Frontal cortex (tissue), 4 donors: ENCODE measurements at places on chromosomes 11 and 22. TPM values are rescaled to one million over a fixed set of nuclear protein-coding genes. Genes with fewer than 3 reads are reported as not detected.

Gene KCNQ1
- total RNA-seq, result under 0.01 TPM

Gene LRRC74B
- total RNA-seq, result under 0.01 TPM

Gene PHLDA2
- not detected for total RNA-seq

Gene OR5AS1
- not detected for total RNA-seq

Gene OR8G1
- total RNA-seq, result not detected

Gene CARD18
- total RNA-seq, result not detected

Gene PTGDR2
- 1.6 TPM for total RNA-seq

Gene CBX6
- 30.2 TPM for total RNA-seq

Gene PC
- 13.0 TPM for total RNA-seq

Gene MRGPRF
- 1.2 TPM for total RNA-seq

Gene TRIM6
- 0.41 TPM for total RNA-seq

- DNase-seq, result no peak
Observed at GRCh38 chr11:20634044-20634443, 34.6 kb downstream of the SLC6A5 start.

GRCh38 chr11:32105871-32106560 lies 15.1 kb downstream of the RCN1 start:
- DNase-seq, result no peak

GRCh38 chr11:33734441-33735270 lies 1.6 kb downstream of the CD59 start:
- no peak for DNase-seq

GRCh38 chr22:36461665-36462649 lies 19.5 kb downstream of the TXN2 start:
- no peak for DNase-seq

GRCh38 chr22:17266251-17266971 lies 47.2 kb upstream of the ADA2 start:
- DNase-seq, result no peak

DNA sequence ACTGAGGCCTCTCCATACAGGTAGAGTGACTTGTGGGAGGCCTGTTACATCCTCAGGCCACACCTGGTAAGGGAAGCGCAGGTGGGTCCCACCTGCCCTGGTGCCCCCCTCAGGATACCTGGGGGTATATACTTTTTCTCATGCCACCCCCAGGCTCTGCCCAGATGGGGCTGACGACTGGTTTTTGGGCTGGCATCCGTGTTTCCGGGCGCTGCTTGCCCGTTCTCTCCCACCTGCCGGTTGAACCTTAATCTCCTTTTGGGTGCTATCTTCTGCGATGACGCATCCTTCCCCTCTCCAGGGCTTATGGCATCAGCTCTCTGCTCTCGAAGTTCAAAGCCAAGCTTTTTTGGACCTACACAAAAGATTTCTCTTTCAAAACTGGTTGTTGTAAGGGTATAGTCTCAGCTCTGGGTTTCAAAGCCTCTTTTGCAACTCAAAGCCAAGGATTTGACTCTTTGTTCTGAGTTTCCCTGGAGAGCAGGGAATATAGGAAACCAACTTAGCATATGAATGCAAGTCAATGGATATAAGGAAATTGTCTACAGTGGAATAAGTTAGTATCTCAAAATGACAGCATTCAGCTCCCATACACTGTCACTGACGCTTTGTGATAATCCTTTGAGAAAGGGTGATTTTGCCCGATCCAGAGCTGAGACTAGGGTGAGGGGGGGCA lies 8.6 kb upstream of the LRRC10B start:
- DNase-seq, result no peak

DNA sequence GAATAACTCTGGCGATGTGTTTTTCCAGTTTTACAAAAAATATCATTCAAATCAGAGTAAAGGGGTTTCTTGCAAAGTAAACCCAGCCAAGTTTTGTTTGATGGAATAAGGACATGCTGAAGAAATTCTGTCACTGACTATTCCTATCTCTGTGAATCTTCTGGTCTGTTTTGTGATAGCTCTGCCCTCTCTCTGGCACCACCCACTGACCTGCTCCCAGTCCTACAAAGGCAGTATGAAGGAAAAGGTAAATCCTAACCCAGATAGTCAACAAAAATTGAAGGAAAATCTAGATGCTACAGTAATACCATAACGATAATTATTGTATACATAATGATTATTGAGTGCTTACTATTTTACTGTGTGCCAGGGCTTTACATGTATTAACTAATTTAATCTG lies 76.3 kb upstream of the TP53AIP1 start:
- no peak for DNase-seq

DNA sequence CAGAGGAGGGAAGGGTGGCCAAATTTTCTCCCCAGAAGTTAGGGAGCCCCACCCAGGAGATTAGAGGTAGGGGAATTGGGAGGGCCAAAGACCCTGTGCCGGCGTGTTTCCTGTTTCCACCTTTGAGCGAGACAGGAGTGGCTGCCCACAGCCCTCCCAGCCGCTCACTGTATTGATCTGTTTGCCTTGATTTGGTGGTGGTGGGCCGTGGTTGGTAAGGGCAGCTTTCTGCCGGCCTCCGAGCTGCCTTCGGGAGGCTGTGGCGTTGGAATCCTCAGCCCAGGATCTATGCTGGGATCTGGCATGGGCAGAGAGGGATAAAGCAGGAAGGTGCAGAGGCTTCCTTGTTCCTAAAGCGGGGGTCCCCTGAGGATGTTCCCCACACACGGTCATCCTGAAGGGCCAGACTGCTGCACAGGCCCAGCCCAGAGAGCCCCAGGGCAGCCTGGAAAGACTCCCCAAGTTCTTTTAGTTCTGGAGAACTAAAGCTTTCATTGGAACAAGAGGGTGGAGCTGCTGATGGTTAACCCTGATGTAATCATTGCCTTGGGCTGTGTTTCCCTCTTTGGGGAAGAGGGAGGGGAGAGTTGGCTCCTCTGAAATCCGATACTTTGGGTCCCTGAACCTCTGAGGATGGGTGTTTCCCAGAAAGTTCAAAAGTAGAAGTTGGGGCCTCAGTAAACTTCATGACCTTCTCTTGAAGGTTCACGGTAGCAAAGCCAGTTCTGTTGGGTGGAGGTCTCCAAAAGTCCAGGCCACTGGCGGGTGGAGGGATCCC lies 7.2 kb downstream of the FAM83F start:
- no peak for DNase-seq

- no peak for DNase-seq
Observed at GRCh38 chr11:46149342-46149741, 28.1 kb upstream of the PHF21A start.

- DNase-seq, result no peak
Observed at GRCh38 chr11:68673991-68674390, 10.4 kb upstream of the GAL start.

GRCh38 chr22:41844513-41844912 lies 11.6 kb downstream of the SREBF2 start:
- no peak for DNase-seq

GRCh38 chr22:49929994-49930575 lies 11.7 kb downstream of the CRELD2 start:
- no peak for DNase-seq

- DNase-seq, result no peak
Observed at GRCh38 chr22:17357688-17358087, 11.6 kb upstream of the CECR2 start.

- no peak for DNase-seq
Observed at GRCh38 chr11:47433157-47433556, 6.9 kb upstream of the PSMC3 start.

- DNase-seq, result no peak
Observed at GRCh38 chr11:83871054-83871453, 584.9 kb upstream of the CCDC90B start.

DNA sequence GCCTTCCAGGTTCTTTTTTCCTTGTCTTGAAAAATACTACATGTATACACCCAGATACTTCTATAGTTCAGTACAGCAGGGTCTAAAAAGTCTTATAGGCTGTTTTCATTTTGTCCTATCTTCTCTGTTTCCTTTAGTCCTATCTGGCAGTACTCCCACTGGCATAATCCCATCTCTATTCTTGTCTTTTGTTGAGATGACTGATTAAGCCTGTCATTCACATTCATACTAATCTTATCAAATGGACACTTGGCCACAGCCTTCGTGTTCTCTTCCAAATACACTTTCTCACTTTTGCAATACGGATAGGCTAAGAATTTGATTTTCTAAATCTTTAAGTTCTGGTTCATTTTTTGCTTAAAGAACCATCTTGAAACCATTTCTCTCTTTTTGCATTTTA lies 42.8 kb downstream of the OR5AK2 start:
- no peak for DNase-seq

DNA sequence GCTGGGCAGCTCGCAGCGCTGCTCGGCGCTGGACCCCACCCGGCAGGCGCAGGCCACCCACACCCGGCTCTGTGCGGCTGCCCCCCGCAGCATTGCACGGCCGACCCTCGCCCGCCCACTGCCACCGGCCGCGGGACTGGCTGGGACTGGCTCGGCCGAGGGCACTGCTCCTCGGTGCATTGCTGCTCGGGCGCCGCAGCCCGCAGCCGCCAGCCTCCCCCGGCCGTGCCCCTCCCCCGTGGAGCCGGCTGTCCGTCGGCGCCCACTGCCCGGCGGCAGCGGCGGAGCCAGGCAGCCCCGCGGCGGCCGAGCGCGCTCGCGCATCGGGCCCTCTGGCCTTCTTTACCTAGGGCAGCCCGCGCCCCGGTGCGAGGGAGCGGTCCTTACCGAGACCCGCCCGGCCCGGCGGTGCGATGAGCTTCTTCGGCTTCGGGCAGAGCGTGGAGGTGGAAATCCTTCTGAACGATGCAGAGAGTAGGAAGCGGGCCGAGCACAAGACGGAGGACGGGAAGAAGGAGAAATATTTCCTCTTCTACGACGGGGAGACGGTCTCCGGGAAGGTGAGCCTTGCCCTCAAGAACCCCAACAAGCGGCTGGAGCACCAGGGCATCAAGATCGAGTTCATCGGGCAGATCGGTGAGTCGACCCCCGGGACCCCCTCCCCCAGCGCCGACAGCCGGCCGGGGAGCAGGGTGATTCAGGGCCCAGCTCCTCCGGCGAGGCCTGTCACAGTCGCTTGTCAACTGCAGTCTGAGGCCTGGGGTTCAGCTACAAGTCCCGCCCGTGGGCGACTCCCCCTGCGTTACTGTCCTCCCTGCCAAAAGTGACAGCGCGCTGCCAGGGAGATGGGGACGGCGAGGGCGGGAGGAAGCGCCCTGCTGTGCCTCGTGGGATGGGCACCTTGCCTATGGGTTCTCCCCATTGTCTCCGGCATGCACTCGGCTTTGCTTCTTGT lies 516 bp downstream of the VPS26B start:
- peak; percentile 56 for DNase-seq

DNA sequence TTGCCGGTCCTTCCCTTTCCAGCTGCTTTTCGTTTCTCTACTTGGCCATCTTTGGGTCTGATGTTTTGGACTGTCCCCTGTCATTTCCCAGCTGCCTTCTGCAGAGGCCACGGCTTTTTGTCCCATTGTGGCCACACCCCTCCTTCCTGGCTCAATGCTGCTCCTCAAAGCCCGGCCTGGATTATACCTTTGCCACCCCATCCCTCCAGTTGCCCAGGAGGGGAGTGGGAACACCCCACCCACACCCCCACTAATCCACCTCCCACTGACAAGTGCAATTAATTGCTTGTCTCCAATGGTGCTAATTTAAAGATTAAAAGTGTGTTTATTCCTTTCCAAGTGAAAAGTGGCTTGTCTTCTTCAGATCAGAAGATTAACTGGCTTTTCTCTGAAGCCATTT lies 34.2 kb upstream of the CSNK2A3 start:
- no peak for DNase-seq

DNA sequence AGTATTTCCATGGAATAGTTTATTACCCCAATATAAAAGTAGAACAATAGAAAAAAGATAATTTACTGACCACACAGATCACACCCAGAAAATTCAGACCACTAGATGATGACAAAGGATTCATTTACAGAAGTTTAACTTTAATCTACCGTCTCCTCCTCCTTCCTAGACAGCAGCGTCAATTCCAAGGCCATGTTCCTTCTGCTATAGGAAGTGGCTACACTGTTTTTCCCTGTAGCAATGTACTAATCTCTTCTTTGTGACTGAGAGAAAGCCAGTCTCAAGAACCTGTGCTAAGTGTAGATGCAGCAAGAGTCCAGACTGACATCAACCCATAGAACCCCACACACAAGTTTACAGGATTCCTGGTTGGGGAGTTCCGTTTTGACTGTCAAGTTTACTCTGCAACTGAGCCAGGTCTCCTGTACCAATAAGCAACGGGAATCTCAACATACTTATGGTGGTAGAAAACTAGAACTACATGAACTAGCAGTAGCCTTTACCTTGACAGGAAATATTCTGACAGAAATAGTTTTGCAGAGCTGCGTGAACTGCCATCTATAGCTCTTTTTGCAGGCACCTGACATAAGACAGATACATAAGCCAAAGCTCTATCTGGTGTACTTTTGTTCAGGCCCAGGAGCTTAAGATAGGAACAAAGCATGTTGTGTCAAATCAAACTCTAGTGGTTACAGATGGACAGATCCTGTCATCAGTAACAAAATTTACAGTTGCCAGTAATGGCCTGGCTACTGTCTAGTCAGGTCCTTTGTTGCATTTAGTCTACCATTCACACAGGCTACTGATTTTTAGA lies 42.9 kb downstream of the MRTFA start:
- no peak for DNase-seq

DNA sequence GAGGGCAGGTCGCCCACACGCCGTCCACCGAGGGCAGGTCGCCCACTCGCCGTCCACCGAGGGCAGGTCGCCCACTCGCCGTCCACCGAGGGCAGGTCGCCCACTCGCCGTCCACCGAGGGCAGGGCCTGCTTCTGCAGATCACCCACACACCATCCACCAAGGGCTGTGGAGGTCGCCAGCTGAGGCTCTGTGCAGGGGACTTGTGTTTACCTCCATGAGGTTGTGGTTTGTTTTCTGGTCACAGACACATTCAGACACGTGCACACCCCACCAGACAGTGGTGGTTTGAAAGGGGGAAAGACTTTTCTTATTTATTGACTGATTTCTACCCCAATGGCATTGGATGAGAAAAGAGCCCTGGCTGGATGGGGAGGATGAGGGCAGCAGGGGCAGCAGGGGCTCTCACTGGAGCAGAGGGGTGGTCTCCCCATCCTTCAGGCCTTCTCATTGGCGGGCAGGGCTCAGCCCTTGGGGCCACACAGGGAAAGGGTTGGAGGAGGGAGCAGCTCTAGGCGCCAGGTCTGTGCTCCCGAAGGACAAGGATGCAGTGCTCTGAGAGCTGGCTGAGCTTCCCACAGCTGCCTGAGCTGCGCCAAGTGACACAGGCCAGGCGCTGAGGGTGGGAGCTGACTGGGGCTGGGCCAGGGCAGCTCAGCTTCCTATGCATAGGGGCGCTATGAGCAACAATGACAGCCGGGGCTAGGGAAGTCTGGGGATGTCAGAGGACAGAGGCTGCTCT lies 252.6 kb upstream of the B3GAT1 start:
- no peak for DNase-seq
